ENCODE measurements at places on chromosomes 1 and 21.

- no peak for DNase-seq
Observed at GRCh38 chr1:40983286-40983685, 3.8 kb downstream of the CTPS1 start.

DNA sequence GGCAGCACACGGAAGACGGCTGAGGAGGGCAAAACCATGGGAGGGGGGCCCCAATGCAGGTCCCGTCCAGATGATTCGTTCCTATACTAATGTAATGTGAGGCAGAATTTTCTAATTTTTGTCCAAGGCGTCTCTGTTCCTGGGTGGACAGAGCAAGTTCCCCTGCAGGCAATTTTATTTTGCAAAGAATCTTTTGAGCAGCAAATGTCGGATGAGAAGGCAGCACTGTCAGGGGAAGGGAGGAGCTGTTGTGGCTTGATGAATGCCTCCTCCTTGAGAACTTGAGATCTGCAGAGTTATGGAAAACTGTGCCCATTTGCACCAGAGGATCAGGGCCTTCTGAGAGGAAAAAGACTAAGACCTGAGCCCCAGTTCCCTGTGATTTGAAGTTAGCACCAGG lies 17.3 kb downstream of the SLC1A7 start:
- DNase-seq: no peak

- DNase-seq: no peak
Observed at GRCh38 chr1:114831276-114831994, 23.2 kb upstream of the SYCP1 start.

DNA sequence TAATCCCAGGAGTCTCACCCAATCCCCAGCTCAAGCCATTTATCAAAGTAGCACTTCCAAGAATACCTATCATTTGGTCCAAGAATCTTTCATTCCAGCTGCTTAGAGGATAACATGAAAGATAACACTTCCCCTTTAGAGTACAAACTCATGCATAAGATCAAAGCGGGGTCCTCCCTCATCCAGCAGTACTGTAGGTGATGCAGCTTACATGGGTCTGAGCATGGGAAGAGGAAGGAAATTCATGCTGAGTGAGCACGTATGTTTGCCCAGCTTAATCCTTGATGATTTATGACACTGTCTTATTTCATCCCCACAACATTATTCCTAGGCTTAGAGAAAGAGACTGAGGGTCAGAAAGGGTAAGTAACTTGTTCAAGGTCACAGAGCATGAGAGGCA lies 167.1 kb upstream of the GJB5 start:
- DNase-seq: no peak
